ENCODE measurements at places on chromosomes 12 and 14. TPM values are rescaled to one million over a fixed set of nuclear protein-coding genes. Genes with fewer than 3 reads are reported as not detected.

KIF5A gene
- total RNA-seq: 0.14 TPM

HNRNPA1 gene
- total RNA-seq: 1,552 TPM

TAS2R10 gene
- total RNA-seq: not detected

KITLG gene
- total RNA-seq: 11.9 TPM

BCL2L2 gene
- total RNA-seq: 18.7 TPM

TAS2R20 gene
- 0.07 TPM for total RNA-seq

TCL1B gene
- not detected for total RNA-seq

RNF34 gene
- total RNA-seq: 37.0 TPM

Data from A549 treated with RU486 at 1 μM for 4 hours (cell line).